ENCODE measurements at places on chromosomes 11 and 22. TPM values are rescaled to one million over a fixed set of nuclear protein-coding genes. Genes with fewer than 3 reads are reported as not detected.

The NUMA1 gene
- 191 TPM for total RNA-seq

The MICAL2 gene
- total RNA-seq: 57.8 TPM

The IGLL1 gene
- 0.39 TPM for total RNA-seq

The OR9G4 gene
- not detected for total RNA-seq

The SCGB2A2 gene
- 1.2 TPM for total RNA-seq

The OR51B4 gene
- total RNA-seq: not detected

The RBMXL2 gene
- total RNA-seq: not detected

The ACRV1 gene
- total RNA-seq: not detected

The COA4 gene
- 27.0 TPM for total RNA-seq

The PAAF1 gene
- 14.3 TPM for total RNA-seq

The MUC5AC gene
- total RNA-seq: 0.39 TPM

The TSSK2 gene
- not detected for total RNA-seq

The SLC7A4 gene
- 0.69 TPM for total RNA-seq

The KCNQ1OT1 gene
- total RNA-seq: 12.0 TPM

The ALKBH8 gene
- total RNA-seq: 7.4 TPM

The TRIM5 gene
- total RNA-seq: 19.0 TPM

The FGF3 gene
- total RNA-seq: 0.30 TPM

The PRDM10 gene
- 5.7 TPM for total RNA-seq

The MS4A4A gene
- 13.8 TPM for total RNA-seq

The BET1L gene
- total RNA-seq: 17.8 TPM

The NXPE1 gene
- not detected for total RNA-seq

The DEFB131B gene
- total RNA-seq: not detected

The SPDYC gene
- not detected for total RNA-seq

The CRYBA4 gene
- total RNA-seq: not detected

The PATE4 gene
- total RNA-seq: not detected

The SMTNL1 gene
- total RNA-seq: 7.9 TPM

The CD6 gene
- 0.39 TPM for total RNA-seq

The OAF gene
- 19.0 TPM for total RNA-seq

The PKDREJ gene
- 0.10 TPM for total RNA-seq

The RFPL1 gene
- total RNA-seq: not detected

Data from skin of body (tissue), 3 donors.